ENCODE measurements at places on chromosomes 7 and 10. TPM values are rescaled to one million over a fixed set of nuclear protein-coding genes. Genes with fewer than 3 reads are reported as not detected.

GRCh38 chr10:49271346-49271745, 27.6 kb upstream of the C10orf71 start:
- no peaks in the 10 kb centered on the region for H3K27me3 ChIP-seq
- DNase-seq: no peak
- no peak overlapping the region for H3K4me3 ChIP-seq
- H3K27ac ChIP-seq: no peak overlapping the region
- H3K36me3 ChIP-seq: no peaks in the 10 kb centered on the region

The TUBAL3 gene
- not detected for total RNA-seq

- no peaks in the 10 kb centered on the region for H3K36me3 ChIP-seq
- no peak for DNase-seq
- no peak overlapping the region for H3K27ac ChIP-seq
- no peaks in the 10 kb centered on the region for H3K27me3 ChIP-seq
- H3K4me1 ChIP-seq: no peaks in the 10 kb centered on the region
Observed at GRCh38 chr10:15824498-15824897, 35.8 kb downstream of the MINDY3 start.

DNA sequence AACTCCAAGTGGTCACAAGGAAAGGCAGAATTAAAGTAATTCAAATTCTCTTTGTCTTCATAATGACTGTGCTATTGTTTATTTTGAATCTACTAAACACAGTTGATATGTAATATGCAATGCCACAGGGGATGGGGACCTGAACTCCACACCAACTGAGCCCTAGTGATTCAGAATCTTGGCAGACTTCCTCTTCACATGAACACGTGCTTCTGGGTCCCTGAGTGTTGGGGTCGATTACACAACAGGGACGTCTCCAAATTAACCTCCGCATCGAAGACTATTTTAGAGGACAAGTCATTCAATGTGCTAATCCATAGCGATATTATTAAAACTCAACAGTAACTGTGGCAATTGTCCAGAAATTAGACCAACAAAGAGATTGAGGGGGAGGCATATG, 95.3 kb upstream of the CARD11 start:
- no peaks in the 10 kb centered on the region for H3K27me3 ChIP-seq
- no peak overlapping the region for H3K4me3 ChIP-seq
- DNase-seq: no peak

DNA sequence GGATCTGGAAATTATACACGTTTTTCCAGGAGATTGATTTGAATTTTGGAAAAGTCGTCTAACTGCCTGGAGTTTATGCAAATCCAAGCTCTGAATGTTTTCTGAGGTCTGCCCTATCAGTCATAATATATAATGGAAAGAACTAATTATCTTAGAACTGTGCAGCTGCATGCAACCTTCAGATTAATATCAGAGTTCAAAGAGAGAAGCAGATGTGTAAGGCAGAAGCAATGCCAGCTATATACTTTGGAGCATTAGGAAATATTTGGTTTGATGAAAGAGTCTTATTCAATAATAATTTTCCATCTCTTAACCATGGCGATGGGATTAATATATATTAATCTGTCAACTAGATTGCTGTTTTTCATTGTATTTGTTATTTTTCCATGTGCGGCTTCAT, 500.9 kb downstream of the NEBL start:
- no peak overlapping the region for H3K27ac ChIP-seq
- no peaks in the 10 kb centered on the region for H3K36me3 ChIP-seq
- DNase-seq: no peak
- no peaks in the 10 kb centered on the region for H3K27me3 ChIP-seq

DNA sequence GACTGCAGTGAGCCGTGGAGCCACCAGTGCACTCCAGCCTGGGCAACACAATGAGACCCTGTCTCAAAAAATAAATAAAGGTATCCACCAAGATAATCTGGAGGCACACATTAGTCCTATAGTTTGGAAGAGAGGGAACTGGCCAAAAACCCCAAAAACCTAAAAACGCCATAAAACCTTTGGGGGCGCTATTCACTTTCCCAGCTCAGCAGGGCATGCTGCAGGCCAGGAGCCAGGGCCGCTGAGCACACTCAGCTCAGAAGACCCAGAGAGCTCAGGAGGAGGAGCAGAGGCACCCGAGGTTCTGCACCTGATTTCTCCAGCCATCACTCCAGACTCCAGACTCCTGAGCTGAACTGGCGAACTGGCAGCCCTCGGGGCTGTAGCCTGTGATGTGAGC, 167.2 kb upstream of the IMMP2L start:
- DNase-seq: no peak
- H3K4me3 ChIP-seq: no peak overlapping the region
- no peaks in the 10 kb centered on the region for H3K27me3 ChIP-seq
- no peaks in the 10 kb centered on the region for H3K4me1 ChIP-seq

GRCh38 chr10:30750971-30751677, 121.6 kb upstream of the LYZL2 start:
- no peaks in the 10 kb centered on the region for H3K27me3 ChIP-seq
- no peaks in the 10 kb centered on the region for H3K36me3 ChIP-seq
- H3K4me1 ChIP-seq: no peaks in the 10 kb centered on the region
- H3K27ac ChIP-seq: no peak overlapping the region

The PWWP2B gene
- total RNA-seq: 6.4 TPM

The BEND7 gene
- 15.2 TPM for total RNA-seq

DNA sequence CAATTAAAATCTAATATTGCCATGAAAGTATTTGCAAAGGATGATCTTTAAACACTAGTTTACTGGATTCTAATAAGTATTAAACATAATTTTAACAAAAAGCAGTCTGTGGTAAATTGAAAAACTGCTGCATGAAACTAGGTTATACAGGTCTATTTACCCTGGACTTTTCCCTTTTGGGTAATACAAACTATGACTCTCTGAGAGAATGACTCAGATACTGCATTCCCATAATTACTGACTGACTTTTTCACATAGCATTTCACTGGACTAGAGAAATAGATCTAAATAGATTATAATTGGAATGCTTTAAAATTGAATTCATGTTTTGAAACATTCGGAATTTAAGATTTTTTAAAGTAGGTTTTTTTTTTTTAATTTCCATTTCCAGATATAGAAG, 395.7 kb downstream of the THSD7A start:
- H3K4me1 ChIP-seq: no peaks in the 10 kb centered on the region
- no peak for DNase-seq
- H3K4me3 ChIP-seq: no peak overlapping the region
- no peaks in the 10 kb centered on the region for H3K36me3 ChIP-seq
- H3K27me3 ChIP-seq: no peaks in the 10 kb centered on the region

DNA sequence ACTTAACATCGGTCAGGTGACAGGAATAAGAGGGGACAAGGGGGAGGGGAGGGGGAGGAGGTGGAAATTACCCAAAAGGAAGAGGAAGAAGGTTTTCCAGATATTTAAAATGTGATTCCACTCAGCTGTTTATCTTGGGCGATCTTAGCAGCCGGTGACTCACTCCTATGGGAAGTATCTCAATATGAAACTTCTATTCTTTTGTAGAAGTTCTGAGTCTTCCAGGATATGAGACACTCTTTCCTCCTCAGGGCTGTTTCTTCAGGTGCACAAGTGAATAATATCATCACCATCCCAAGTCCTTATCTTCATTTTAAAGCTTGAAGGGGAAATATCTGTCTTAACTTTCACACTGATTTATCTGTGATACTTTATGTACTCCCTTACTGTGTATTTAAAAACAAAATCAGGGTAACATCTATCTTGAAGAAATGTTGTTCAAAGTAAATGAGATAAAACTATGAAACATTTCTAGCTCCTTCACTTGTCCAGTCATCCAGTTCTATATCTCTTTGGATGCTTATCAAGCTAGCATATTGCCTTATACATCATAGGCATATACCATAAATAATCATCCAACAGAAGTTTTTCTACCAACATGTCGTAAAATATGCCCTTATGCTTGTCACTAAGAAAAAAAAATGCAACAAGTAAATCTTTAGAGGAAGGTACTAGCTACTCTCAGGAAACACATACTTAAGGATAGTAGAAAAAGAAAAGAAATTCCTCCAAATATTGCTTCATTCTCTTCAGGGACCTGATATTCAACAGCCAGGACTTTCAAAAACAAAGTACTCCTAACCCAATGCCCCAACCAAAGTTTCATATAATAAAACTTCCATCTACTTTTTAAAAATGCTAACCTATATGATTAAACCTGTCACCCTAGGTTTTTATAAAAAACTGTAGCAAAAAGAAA, 13.7 kb downstream of the DOCK4 start:
- H3K4me3 ChIP-seq: no peak overlapping the region
- peaks cover 17% of the 10 kb centered on the region for H3K4me1 ChIP-seq
- no peaks in the 10 kb centered on the region for H3K36me3 ChIP-seq
- no peaks in the 10 kb centered on the region for H3K27me3 ChIP-seq

DNA sequence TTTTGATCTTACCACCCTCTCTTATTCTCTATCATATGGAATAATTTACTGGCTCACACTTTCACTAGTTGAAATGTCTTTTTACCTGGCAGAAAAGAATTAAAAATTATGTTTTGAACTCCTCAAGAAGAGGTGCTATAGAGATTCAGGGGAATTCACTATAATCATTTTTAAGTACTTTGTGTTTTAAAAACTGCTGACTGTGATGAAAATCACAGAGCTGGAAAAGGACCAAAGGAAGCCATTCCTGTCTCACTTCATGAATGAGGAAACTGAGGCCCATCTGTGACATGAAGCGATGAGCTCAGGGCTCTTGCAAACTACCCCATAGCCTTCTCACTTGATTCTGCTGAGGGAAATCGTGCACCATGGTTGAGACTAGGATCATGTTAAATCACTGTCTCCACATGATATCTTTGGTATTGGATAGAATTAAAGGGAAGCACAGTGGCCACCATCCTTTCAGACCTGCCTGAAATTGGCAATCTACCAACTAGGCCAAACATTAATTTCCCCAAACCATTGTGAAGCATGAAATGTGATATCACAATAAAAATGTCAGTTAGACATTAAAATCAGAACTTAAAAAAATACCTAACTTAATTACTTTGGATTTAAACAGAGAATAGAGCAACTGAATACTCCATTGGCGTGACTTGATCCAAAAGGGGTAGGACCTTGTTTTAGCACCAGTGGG, 141.0 kb downstream of the FZD1 start:
- H3K27ac ChIP-seq: no peak overlapping the region
- no peaks in the 10 kb centered on the region for H3K36me3 ChIP-seq
- no peak overlapping the region for H3K4me3 ChIP-seq

- H3K36me3 ChIP-seq: no peaks in the 10 kb centered on the region
- no peak overlapping the region for H3K4me3 ChIP-seq
- H3K27ac ChIP-seq: no peak overlapping the region
- H3K27me3 ChIP-seq: no peaks in the 10 kb centered on the region
Observed at GRCh38 chr10:85767891-85768290, 598.7 kb downstream of the GRID1 start.

The NEUROG3 gene
- total RNA-seq: not detected

The HOXA3 gene
- 0.26 TPM for total RNA-seq

Measured in right lobe of liver (tissue), 6 donors.